ENCODE measurements at places on chromosomes 3 and 15. TPM values are rescaled to one million over a fixed set of nuclear protein-coding genes. Genes with fewer than 3 reads are reported as not detected.

Gene SLC22A13
- 0.45 TPM for total RNA-seq

Gene SATB1
- 23.3 TPM for total RNA-seq

DNA sequence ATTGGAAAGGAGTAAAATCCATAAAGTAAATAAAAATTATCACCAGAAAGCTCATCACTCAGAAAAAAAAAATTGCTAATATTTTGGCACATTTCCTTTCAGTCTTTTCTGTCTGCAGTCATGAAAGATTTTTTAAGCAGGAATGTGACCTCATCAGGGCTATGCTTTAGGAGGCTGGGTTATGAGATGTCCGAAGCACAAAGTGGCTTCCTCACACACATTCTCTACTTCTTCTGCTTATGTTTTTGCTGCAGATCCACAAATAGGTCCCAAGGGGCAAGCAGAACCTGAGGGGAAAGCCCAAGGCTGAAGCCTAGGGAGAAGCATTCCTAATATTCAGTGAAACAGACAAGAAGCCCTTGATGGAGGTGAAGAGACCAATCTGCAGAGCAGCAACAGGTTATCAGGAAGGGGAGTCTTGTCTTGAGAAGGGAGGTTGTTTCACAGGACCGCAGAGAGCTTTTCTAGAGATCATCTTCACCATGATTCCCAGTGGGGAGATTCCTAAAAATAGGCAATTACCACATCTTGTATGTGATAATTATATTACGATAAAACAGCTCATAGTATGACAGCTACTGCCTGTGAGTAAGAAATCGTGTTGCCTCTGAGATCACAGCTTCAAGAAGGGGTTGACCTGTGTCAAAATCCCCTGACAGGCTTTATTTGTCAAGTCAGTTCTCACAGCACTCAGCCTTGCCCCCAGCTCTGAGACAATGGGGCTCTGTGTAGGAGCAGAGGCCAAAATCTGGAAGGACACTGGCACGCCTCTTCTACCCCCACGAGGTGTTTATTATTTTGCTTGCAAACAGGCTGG is 60.5 kb downstream of the IGF2BP2 start:
- peak; percentile 50 for DNase-seq

DNA sequence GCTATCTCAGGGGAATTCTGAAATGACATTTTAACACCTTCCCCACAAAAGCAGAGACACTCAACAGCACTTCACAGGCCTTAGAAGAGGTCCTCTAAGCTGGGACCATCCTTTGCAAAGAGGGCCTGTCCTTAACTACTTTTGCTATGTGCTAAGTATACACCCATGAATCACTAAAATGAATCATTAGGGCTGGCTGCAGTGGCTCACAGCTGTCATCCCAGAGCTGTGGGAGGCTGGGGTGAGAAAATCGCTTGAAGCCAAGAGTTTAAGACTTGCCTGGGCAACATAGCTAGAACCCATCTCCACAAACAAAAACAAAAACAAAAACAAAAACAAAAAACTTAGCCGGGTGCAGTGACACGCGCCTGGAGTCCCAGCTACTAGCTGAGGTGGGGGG is 53.9 kb upstream of the MELTF start:
- DNase-seq = peak; percentile 84

GRCh38 chr3:136428167-136428566 is 178.0 kb downstream of the PCCB start:
- DNase-seq = peak; percentile 2

GRCh38 chr3:50147861-50148260 is 7.3 kb upstream of the SEMA3F start:
- DNase-seq = no peak

- DNase-seq = no peak
Measured at GRCh38 chr3:30819067-30819798, 75.2 kb downstream of the GADL1 start.

- DNase-seq = no peak
Measured at GRCh38 chr3:38756892-38757291, 59.1 kb downstream of the SCN10A start.

DNA sequence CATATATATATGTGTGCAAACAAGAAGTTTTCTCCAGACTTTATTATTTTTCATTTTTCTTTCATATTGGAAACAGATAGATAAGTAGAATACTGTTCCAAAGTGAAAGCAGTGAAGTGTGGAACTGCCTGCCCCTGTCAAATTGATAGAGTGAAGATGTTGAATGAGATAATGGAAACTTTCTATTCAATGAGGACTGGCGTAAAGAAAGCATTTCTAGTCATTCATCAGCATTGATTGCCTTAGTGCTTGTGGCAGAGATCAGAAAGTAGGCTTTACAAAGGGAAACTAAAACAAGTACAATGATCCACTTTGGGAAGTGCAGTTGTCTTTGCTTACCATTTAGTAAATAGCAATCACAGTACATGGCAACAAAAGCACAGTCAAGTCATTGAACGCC is 300.0 kb downstream of the CADM2 start:
- no peak for DNase-seq

DNA sequence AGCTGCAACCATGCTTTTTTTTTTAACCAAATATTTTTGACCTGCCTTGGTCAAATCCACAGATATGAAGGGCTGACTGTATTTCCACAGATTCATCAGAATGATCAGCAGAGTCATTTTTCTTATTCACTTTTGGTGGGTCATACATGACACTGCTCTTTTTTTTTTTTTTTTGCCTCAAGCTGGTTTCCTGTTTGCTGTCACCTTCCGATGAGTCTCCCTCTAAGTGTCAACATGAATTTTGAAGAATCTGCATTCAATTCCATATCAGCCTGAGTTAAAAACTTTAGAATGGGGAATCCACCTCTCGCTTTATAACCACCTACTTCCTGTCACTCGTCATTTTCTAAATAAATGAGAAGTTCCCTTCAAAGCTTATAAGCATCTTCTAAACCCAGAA is 2.2 kb upstream of the SLC12A8 start:
- DNase-seq = no peak

DNA sequence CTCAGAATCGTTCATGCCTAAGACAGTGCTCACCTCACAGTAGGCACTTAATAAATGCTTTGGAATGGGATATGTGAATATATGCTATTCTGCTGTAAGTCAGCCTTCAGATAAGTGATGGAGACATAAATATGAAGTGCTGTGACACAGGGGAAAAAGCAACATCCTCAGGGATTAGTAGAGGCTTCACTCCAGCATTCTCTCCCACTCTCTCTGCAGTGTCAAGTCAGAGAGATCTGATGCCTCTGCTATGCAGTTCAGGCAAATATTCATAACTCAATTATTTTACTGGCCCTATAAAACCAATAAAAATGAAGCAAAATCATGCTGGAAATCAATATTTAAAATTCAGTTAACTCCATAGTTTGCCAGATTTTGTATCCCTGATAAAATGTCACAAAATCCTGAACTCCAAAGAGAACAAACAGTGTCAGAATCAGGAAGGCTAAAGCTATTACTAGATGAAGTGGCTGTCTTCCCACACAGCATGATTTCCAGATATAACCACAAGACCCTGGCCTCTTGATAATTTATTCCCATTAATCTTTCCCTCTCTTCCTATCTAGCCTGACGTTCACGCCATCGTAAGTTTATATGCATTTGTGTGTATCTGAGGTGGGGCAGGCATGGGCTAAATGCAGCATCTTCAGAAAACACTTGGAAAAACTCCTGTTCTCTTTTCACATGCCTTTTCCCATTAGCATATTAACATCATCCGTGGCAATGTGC is 278.9 kb upstream of the ATP11B start:
- DNase-seq = no peak
